K562 (cell line): ENCODE measurements at places on chromosomes 3 and 15. TPM values are rescaled to one million over a fixed set of nuclear protein-coding genes. Genes with fewer than 3 reads are reported as not detected.

The SKOR1 gene
- total RNA-seq: 0.31 TPM in 2 replicates

The C3orf70 gene
- 0.04 TPM in 1 of 2 replicates, not detected in the other for total RNA-seq

The MESP2 gene
- total RNA-seq: 0.47 and 0.66 TPM in 2 replicates

The FGF7 gene
- not detected in 2 replicates for total RNA-seq

DNA sequence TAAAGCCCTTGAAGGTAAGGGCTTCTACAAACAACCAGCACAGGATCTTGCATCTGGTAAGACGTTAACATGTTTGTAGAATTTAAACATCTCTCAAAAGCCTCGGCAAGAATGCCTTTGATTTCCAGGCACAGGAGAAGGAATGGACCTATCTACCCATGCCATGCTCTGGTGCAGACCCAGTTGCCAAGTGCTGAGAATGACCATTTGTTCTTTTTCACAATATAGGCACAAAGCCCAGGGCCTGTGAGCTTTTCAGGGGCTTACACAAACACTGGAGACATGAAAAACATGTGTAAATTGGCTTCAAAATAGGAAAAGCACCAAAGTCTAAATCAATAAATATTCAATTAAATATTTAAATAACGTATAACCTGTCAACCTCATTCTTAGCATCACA is 266.9 kb upstream of the TTC14 start:
- no peaks in the 10 kb centered on the region for H3K36me3 ChIP-seq
- no peaks in the 10 kb centered on the region for H3K27me3 ChIP-seq
- DNase-seq: no peak
- H3K4me3 ChIP-seq: no peak overlapping the region
- H3K4me1 ChIP-seq: no peaks in the 10 kb centered on the region

- H3K4me3 ChIP-seq: no peak overlapping the region
- no peak overlapping the region for H3K27ac ChIP-seq
- H3K27me3 ChIP-seq: peaks cover 76% of the 10 kb centered on the region
- no peaks in the 10 kb centered on the region for H3K36me3 ChIP-seq
- H3K4me1 ChIP-seq: no peaks in the 10 kb centered on the region
Measured at GRCh38 chr3:38582941-38583645, 66.4 kb downstream of the SCN5A start.

- peak overlapping the region; percentile 76 for H3K4me3 ChIP-seq
- no peak for DNase-seq
- H3K36me3 ChIP-seq: peaks cover 53% of the 10 kb centered on the region
- H3K27ac ChIP-seq: peak overlapping the region; percentile 99; the same call in 2 of the 3 replicates
Measured at GRCh38 chr15:92901995-92902394, 1.9 kb downstream of the CHD2 start.

DNA sequence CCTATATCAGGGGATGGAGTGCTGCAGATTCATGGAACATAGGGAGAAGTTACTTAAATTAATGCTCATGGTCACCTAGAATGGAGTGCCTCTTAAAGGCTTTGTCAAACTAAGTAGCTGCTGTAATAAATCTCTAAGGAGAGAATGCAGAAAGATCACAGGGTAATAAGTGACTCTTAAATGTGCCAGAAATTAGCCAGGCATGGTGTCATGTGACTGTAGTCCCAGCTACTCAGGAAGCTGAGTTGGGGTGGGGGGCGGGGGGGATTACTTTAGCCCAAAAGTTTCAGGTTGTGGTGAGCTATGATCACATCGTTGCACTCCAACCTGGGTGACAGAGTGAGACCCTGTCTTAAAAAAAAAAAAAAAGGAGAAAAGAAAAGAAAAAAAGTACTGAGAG is 90.9 kb upstream of the ASB14 start:
- H3K4me1 ChIP-seq: no peaks in the 10 kb centered on the region
- no peak for DNase-seq
- no peak overlapping the region for H3K27ac ChIP-seq
- no peaks in the 10 kb centered on the region for H3K27me3 ChIP-seq
- H3K36me3 ChIP-seq: no peaks in the 10 kb centered on the region

DNA sequence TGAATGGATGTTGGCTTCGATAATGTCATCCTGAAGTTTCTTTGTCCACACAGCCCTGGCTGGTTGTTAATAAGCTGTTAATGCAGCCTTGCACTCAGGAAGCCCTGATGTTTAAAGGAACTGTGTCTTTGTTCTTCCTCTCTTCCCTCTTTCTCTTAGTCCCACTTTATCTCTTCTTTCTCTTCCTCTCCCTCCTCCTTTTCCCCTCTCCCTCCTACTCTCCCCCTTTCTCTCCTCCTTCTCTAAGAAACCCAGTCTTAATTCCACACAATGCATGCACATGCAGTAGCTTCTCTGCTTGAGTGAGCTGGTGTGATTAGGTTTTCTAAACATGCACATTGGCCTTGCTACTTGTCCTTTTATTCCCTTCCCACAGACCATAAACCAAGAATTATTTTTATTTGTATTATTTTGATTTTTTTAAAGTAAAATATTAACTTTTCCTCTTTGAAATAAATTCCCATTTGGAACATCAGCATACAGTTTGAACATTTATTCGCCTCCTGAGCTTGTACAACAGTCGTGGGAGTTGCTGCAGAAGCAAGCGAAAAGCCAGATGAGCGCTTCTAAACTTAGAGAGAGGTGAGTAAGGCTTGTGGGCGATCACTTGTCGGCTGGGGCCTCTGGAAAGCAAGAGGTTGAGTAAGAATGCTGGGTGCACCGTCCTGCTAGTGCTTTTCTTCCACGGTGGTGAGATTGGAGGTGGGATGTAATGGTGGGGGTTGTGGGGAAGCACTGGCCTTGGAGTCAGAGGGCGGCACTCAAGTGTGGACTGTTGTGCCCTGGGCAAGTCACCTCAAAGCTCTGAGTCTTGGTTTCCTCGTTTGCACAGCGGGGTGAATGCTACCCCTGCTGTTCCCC is 7.2 kb downstream of the GHRL start:
- no peak overlapping the region for H3K4me3 ChIP-seq
- no peaks in the 10 kb centered on the region for H3K27me3 ChIP-seq
- peaks cover 51% of the 10 kb centered on the region for H3K36me3 ChIP-seq
- no peak for DNase-seq
- H3K4me1 ChIP-seq: peaks cover 3% of the 10 kb centered on the region; the same call in 1 of the 2 replicates

GRCh38 chr15:68028137-68028887 is 25.8 kb upstream of the PIAS1 start:
- H3K4me3 ChIP-seq: no peak overlapping the region
- no peak for DNase-seq
- H3K27me3 ChIP-seq: no peaks in the 10 kb centered on the region; the same call in 2 of the 3 replicates
- no peaks in the 10 kb centered on the region; the same call in 1 of the 2 replicates for H3K4me1 ChIP-seq
- H3K27ac ChIP-seq: no peak overlapping the region

GRCh38 chr3:192092388-192093005 is 631.5 kb downstream of the PYDC2 start:
- no peak overlapping the region for H3K4me3 ChIP-seq
- no peaks in the 10 kb centered on the region for H3K36me3 ChIP-seq
- H3K4me1 ChIP-seq: no peaks in the 10 kb centered on the region
- DNase-seq: no peak

- no peak overlapping the region for H3K27ac ChIP-seq
- no peaks in the 10 kb centered on the region for H3K36me3 ChIP-seq
Measured at GRCh38 chr3:35594739-35595138, 44.6 kb upstream of the ARPP21 start.

DNA sequence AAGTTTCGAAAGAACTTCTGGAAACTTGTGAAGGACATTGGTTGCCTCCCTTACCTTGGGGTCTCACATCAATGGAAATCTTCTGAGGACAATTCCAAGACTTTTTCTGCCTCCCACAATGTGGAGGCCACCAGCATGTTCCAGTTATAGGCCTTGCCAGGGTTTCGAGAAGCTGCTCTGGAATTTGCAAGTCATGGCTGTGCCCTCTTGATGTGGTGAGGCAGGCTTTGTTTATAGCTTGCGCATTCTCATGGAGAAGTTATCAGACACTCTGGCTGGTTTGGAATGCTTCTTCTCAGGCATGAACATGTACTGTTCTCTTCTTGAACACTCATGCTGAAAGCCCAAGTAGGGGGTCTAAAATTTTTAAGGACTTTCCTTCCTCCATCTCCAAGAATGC is 4.1 kb downstream of the CXCR6 start:
- H3K4me1 ChIP-seq: no peaks in the 10 kb centered on the region
- H3K27me3 ChIP-seq: no peaks in the 10 kb centered on the region
- peaks cover 63% of the 10 kb centered on the region; the same call in 2 of the 3 replicates for H3K36me3 ChIP-seq
- no peak overlapping the region for H3K4me3 ChIP-seq
- no peak for DNase-seq
- no peak overlapping the region for H3K27ac ChIP-seq

- DNase-seq: no peak
- no peak overlapping the region for H3K4me3 ChIP-seq
Measured at GRCh38 chr3:66320390-66320789, 99.6 kb downstream of the SLC25A26 start.

DNA sequence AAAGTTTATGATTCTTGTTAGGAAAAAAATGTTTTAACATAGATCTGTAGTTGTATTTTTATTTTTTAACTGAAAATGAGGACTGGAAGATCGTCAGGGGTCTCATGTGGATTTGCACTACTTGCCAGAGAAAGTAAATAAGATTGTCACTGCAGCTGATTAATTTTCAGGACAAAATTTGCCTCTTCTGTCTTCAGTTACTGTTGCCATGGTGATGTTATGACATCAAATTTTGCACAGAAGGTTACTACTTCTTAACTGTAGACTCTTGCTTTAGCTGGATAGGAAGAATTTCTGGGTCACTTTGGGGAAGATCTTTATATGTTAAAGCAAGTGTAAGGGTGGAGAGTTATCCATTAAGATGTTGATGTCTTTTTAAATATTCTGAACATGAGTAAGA is 82.2 kb upstream of the WDR72 start:
- no peak overlapping the region for H3K27ac ChIP-seq
- no peaks in the 10 kb centered on the region for H3K4me1 ChIP-seq
- no peaks in the 10 kb centered on the region for H3K27me3 ChIP-seq
- no peak overlapping the region for H3K4me3 ChIP-seq
- DNase-seq: no peak
- no peaks in the 10 kb centered on the region for H3K36me3 ChIP-seq

- no peaks in the 10 kb centered on the region for H3K27me3 ChIP-seq
- H3K27ac ChIP-seq: peak overlapping the region; percentile 49; the same call in 2 of the 3 replicates
- DNase-seq: no peak
- no peaks in the 10 kb centered on the region; the same call in 2 of the 3 replicates for H3K36me3 ChIP-seq
Measured at GRCh38 chr15:90686435-90687218, 30.5 kb upstream of the BLM start.
